ENCODE measurements at places on chromosomes 6 and 20.

- DNase-seq = no peak
Observed at GRCh38 chr20:1389703-1390580, 2.9 kb downstream of the FKBP1A start.

GRCh38 chr20:15866916-15867730 lies 706.1 kb downstream of the KIF16B start:
- DNase-seq = no peak

- DNase-seq = peak; percentile 47
Observed at GRCh38 chr6:154732538-154733182, 556 bp upstream of the SCAF8 start.

DNA sequence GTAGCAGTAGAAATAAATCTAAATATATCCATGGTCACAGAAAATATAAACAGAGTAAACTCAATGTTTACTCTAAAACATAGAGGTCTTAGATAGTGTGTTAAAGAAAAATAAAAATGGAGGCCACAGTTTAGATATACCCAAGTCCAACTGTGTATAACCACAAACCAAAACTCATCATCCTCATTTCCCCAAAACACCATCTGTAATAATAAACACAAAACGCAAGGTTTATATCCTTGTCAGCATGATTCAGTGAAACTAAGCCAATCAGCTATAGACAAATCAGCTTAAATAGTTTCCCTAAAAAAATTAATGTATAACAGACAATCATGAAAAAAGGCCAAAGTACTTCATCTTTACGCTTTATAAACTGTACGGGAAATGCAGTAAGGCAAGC lies 2.7 kb upstream of the HACE1 start:
- DNase-seq = no peak
